ENCODE measurements at places on chromosomes 12 and 14. TPM values are rescaled to one million over a fixed set of nuclear protein-coding genes. Genes with fewer than 3 reads are reported as not detected.

The KRT8 gene
- 19.7 TPM for total RNA-seq

The PMEL gene
- 1.6 TPM for total RNA-seq

The CMAS gene
- total RNA-seq = 16.3 TPM

The NFE2 gene
- not detected for total RNA-seq

Data from tibial nerve (tissue), 4 donors.